M059J (cell line): ENCODE measurements at places on chromosomes 11 and 22. TPM values are rescaled to one million over a fixed set of nuclear protein-coding genes. Genes with fewer than 3 reads are reported as not detected.
A peak's percentile ranks its signal among the peaks of the same experiment; 100 is the strongest.

- DNase-seq = peak; percentile 27
Measured at GRCh38 chr11:1202154-1202775, 20.6 kb upstream of the MUC5B start.

DNA sequence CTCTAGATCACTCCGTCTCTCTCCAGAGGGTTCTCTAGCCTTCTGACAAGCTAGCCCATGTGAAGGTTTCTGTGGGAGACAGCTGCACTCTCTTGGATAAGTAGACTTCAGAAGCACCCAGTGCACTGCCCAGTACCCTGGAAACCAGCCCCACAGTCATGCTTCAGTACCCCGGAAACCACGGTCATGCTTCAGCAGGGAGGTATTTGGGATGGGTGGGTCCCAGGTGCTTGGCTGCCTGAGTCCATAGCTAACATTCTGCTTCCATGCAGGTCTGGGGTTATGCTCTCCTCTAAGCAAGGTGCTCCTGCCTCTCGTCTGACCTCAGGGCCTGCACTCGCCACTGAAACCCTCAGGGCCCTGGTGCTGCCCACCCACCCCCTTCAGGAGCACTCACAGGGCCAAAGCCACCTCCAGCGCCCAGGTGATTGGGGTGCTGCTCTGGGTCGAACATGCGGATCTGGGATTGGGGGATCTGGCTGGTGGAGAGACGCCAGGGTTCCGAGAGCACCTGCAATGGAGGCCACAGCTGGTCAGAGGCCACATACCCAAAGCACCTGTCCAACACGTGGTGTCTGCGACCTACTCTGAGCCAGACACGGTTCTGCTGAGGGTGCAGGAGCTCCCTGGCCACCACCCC lies 7.3 kb upstream of the SYCE3 start:
- DNase-seq = no peak

GRCh38 chr11:93169950-93170561 lies 27.7 kb downstream of the SLC36A4 start:
- DNase-seq = peak; percentile 36

Gene GPR83
- total RNA-seq = 0.02 TPM in 1 of 2 replicates, not detected in the other
